Inflammatory macrophage treated with lipopolysaccharide for 1 hour (primary cell): ENCODE measurements at places on chromosomes 2 and 18.
A peak's percentile ranks its signal among the peaks of the same experiment; 100 is the strongest.

DNA sequence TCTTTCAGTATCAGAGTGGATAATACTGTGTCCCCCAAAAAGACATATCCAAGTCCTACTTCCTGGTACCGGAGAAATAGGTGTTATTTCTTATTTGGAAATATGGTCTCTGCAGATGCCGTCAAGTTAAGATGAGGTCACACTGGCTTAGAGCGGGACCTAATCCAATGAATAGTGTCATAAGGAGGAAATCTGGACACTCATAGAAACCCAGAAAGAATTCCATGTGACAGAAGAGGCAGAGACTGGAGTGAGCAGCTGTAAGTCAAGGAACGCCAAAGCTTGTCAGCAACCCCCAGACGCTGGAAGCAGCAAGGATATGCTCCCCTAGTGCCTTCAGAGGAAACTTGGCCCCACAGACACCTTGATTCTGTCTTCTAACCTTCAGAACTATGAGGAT, 69.8 kb downstream of the CCBE1 start:
- DNase-seq: no peak

DNA sequence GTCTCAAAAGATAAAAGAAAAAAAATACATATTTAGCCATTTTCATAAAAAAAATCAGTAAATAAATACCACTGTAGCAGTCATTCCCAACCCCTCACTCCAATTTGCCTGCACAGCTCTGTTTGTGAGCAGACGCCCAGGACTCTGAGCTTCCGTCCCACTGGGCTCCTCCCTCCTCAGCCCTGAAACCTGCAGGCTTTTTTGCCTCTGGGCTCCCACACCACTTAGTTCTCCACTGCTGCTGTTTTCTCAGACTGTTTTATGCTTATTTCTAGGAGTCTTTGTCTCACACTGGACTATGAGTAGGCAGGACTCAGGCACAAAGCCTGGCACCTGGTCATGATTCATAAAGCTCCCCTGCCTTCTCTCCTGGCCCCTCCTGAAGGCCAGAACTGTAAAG, 6.1 kb upstream of the CXCR1 start:
- no peak for DNase-seq

GRCh38 chr2:108323619-108324018, 34.9 kb downstream of the SULT1C2 start:
- no peak for DNase-seq

GRCh38 chr18:3869848-3870247, 419.9 kb downstream of the TGIF1 start:
- DNase-seq: peak; percentile 79

DNA sequence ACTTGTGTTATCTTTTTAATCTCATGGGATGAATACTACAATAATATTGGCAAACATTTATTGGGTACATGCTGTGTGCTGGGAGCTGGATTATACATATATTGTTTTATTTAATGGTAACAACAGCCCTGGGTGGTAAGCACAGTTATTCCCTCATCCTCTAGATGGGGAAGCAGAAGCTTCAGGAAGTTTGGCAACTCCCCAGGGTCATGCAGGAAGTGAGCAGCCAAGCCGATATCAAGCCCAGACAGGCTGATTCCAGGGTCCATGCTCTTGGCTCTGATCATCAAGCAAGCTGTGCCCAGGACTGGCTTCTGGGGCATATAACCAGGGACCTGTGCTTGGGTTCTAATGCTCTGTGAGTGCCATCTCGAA, 155.8 kb downstream of the ZNF516 start:
- DNase-seq: peak; percentile 11

DNA sequence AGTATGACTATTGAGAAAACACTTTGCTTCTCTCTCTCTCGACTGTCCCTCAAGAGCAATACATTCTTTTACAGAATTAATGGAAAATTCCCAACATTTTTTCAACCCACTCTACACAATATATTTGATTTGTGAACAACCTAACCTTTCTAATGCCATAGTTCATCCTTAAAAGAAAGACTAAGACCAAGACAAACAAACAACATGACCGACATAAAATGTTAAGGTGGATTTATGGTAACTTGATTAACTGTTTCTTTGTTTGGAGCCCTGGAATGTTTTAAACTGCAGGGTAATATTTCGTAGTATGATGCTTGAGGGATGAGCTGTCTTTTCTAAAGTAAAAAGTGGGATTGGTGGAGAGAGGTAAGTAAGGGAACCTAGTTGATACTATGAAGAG, 738.2 kb downstream of the MBD2 start:
- DNase-seq: no peak

DNA sequence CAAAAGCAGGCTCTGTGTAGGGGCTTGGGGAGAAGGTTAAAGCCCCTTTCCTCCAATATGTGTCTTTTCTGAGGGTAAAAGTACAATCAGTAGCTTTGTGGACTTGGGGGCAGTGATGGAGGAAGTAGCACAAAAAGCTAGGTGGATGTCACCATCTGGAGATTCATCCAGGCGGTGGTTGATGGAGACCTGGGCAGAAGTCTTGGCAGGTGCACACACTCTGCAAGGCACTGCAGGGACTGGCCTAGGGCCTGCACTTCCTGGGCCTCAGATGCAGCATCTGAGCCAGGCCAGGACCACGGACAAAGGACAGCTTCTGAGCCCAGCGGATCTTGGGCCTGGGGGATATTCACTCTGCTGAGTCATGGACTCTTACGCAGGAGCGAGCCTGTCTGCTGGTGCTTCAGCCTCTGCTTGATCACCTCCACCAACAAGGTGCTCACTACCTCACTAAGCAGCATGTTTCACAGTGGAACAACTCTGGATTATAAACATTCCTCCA, 391.1 kb downstream of the TNS1 start:
- no peak for DNase-seq

DNA sequence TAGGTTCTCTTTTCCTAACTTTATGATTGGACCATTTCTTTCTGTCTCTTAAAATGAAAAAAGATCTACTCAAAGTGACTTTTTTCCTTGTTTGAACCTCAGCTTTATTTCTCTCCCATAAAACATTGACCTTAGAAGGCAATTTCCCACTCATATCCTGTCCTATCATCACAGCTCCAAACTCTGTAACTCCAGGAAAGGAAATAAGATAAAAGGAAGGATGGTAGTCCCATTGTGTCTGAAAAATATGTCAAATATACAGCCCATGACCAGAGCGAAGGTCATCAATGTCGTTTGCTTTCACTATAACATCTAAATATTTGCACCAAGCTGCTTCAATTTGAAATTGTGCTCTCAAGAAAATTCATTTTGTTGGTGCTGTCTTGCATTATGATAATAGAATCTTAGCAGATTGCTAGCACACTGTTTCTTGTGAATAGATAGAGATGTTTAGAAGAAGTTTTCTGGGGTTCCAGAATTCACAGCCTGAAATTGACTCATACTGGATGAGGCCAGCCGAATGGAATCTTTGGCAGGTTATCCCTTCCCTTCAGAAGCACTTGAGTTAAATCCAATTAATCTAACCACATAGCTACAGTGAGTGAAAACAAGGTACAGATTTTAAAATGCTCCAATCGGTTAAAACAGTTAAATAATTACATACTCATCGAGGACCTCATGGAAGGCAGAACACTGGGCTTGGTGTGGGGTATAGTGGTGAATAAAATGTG, 95.1 kb downstream of the CRIM1 start:
- no peak for DNase-seq

- DNase-seq: peak; percentile 25
Observed at GRCh38 chr2:236919209-236919608, 166.5 kb upstream of the COPS8 start.

DNA sequence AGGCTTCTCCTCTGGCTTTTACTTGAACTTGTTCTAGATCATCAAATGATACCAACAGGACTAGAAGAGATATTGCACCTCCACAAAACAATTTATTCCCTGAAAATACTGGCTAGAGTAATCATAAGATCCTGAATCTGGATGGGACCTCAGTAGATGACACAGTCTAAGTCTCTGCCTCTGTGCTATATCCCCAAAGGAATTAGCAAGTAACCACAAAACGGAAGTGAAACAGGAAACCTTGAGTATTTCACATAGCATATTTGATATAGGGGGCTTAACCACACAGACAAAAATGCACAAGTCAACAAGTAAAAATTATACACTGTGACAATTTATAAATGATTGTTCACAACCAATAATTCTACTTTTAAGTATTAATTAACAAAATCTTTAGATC, 456.9 kb upstream of the TNP1 start:
- DNase-seq: peak; percentile 67

- peak; percentile 95 for DNase-seq
Observed at GRCh38 chr2:43127208-43127940, 99.0 kb downstream of the ZFP36L2 start.

DNA sequence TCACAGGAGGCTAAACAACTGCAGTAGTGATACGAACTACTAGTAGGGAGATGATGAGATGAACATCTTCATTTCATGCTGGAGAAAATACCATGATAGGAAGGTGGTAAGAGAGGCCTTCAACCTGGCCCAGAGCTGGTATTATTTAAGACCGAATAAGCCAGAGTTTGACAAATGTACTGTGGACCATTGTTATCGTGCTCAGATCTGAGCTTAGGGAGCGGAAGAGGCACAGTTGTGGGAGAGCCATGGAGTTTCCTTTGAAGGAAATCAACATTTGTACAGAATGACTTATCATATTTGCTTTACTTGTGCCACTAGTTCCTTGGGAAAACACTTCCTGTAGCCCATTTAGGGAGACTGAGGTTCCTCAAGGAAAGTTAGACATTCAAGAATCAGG, 260.6 kb upstream of the TNP1 start:
- DNase-seq: no peak

DNA sequence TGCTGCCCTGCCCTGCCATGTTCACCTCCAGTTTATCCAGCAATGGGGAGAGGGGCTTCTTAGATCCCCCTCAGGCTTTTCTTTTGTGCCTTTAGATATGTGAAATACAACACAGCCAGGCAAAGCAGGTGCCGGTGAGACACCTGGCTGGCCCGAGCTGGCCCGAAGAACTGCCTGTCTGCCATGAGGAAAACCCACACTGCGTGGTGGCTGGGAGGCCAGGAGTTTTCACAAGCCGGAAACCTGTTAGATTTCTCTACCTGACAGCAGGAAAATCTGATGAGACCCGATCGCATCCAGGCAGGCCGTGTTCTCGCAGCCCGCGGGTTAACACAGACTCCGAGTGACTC, 5.7 kb upstream of the GAL3ST2 start:
- no peak for DNase-seq

- no peak for DNase-seq
Observed at GRCh38 chr2:9831670-9832069, 11.6 kb upstream of the TAF1B start.

DNA sequence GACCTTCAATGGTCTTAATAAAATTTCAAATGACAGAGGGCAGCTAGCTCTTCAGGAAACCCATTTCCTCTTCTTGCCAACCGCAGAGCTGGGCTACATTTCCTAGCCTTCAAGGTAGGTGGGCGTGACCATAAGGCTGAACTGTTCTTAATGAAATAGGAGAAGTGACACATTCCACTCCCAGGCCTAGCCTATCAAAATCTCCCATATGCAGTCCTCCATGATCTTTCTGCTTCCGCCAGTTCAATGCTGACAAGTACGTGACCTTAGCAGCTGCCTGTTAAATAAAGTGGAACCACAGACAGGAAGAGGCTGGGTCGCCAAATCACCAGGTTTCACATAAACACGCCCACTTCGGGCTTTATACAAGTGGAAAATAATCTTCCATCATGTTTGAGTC, 13.2 kb downstream of the SERPINE2 start:
- peak; percentile 77 for DNase-seq

DNA sequence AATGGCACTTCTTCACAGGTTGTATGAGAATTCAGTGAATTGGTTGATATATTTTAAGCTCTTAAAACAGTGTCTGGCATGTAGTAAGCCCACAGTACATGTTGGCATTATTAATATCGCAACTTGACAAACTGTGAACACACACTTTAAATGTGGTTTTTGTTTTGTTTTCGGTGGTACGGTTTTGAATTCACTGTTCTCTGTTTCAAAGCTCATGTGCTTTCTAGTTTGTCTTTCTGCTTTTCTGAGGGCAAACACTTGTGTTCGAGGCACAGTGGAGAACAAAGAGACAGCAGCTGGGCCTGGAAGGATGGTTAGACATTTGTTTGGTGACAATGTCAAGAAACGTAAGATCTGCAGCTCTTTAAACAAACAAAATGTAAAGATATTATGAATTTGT, 276.5 kb upstream of the MC4R start:
- no peak for DNase-seq

DNA sequence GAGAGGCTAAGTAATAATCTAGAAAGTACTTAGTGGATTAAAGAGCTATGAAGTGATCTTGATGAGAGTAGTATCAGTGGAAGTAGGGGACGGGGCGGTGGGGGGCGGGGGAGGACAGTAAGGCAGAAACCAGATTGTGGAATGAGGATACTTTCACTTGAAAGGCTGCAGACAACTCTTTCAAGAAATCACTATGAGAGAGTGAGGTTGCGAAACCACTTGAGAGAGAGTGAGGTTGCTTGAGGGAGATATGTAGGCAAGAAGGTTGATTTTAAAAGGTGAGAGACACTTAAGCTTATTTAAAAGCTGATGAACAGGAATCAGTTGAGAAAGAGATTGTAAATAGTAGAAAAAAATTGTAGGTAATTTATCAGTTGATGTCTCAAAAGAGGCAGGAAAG, 3.8 kb downstream of the ZNF397 start:
- no peak for DNase-seq

GRCh38 chr2:96359310-96359709, 23.7 kb downstream of the NCAPH start:
- DNase-seq: no peak

GRCh38 chr18:34122724-34123334, 101.9 kb downstream of the NOL4 start:
- DNase-seq: peak; percentile 19

DNA sequence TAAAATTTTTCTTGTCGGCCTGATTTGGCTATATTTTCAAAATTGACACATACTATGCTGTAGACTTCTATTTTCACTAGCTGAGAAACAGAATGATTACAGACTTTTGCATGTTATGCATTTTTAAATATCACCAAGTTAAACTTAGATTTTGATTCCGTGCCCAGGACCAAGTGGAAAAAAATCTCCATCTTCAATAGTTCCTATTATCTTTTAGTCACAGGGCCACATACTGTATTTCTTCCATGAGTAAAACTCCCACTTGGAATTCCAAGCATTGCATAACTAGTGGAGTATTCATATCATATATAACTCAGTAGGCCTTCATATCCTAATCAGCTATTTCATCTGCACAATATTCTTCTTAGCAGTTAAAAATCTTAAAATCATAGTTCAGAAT, 470.9 kb downstream of the ARHGAP15 start:
- DNase-seq: no peak

DNA sequence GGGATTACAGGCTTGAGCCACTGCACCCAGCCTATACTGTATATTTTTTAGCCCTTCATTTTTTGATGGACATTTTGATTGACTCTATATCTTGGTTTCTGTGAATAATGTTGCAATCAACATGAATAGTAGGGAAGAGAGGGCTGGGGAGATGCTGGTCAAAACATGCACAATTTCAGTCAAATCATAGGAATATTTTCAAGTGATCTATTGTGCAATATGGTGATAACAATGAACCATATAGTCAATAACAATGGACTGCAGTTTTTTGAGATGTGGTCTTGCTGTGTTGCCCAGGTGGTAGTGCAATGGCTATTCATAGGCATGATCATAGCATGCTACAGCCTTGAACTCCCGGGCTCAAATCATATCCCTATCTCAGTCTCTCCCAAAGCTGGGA, 264.7 kb upstream of the TMEFF2 start:
- DNase-seq: no peak
